ENCODE measurements at places on chromosomes 13 and 19. TPM values are rescaled to one million over a fixed set of nuclear protein-coding genes. Genes with fewer than 3 reads are reported as not detected.

- DNase-seq, result no peak
Measured at GRCh38 chr19:36527341-36527740, 730 bp downstream of the ZNF260 start.

DNA sequence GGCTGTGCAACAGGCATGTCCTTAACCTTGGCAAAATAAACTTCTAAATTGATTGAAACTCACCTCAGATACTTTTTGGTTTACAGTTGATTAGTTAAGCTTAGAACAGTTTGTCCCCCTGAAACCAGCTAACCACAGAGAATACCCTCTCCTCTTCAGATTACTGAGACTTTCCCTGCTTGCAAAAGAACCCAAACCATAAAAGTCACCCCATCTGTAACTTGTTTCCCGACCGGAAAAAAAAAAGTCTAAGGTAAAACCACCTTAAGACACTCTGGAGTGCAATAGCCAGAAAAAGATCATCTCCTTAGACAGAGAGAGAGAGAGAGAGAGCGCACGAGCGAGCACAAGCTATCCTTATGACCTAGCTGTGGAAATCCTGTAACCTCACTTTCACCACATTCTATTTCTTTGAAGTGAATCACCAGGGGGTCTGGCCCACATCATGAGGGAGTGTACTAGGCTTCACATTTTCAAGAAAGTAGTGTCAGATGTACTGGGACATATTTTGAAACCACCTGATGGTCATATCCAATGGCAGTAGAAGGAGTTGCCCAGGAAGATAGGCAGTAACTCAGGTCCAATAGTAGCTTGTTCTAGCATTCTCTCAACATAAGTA, 11.1 kb upstream of the GTF2F2 start:
- DNase-seq, result no peak

DNA sequence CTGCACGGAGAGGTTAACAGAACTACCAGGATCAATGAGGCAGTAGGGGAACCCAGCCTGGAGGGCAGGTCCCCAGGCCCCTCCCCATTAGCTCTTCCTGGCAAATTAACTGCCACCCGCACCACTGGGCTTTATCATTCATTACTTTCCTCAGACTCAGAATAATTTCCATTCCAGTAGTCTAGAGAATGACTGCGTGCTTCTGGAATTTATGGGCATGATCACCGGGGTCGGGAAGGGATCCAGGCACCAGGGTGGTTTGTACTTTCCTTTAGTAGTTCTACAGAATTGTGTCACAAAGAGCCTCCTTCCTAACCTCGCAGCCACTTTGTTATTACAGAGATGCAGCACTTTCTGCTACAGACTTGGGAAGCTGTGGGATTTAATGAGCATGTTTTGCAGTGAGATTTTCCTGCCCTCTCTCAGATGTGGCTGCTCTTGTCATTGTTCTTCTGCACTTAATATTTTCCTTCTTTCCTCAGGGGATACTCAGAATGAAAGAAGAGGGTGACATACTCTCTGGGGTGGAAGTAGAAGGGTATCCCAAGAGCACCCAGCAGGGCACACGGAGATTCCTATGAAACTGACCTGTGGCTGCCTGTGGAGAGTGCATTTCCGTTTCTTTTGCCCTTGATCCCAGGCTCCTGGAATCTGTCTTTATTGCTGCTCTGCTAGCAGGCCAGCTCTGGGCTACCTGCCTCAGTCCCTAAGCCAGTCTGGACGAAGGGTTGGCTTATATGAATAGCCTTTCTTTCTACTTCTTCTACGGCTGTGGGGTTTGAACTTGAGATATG, 285.0 kb upstream of the SLC10A2 start:
- no peak for DNase-seq

GRCh38 chr13:40637643-40638042, 28.8 kb downstream of the FOXO1 start:
- DNase-seq, result peak; percentile 63

The RASAL3 gene
- 1.7 TPM for total RNA-seq

DNA sequence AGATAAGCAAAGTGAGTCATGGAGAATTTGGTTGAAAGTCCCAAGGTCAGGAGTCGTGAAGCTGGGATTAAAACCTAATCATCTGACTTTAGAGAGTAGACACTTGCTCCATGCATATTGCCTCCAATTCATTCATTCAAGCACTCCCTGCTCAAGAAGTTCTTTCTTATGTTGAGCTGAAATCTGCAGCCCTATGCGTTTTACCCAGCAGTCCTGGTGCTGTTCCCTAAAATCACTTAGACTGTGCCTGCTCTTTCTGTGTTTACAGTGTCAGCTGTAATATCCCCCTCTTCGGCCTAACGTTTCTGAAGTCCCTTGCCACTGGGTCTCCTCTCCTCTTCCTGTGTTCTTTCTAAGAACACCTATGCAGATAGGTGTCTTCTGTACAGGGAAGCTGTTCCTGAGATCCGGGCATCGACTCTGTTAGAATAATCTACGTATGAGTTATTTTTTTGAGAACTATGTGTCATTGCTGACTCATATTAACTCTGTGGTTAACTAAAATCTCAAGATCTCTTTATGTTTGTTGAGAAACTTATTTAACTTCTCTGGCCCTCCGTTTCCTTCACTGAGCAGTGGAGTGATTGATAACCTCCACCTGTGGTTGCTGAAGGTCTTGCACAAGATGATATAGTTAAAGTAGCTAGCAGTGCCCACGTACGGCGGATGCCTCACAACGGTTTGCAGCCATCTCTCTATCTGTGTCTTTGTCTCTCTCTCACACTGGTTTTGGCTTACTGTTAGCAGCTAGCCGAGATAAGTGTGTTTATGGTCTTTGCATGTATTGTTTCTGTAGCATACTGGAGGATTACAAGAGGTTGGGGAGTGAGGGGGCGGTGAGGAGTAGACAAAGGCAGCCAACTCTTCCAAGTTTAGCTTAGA, 4.7 kb downstream of the ALOX5AP start:
- no peak for DNase-seq

DNA sequence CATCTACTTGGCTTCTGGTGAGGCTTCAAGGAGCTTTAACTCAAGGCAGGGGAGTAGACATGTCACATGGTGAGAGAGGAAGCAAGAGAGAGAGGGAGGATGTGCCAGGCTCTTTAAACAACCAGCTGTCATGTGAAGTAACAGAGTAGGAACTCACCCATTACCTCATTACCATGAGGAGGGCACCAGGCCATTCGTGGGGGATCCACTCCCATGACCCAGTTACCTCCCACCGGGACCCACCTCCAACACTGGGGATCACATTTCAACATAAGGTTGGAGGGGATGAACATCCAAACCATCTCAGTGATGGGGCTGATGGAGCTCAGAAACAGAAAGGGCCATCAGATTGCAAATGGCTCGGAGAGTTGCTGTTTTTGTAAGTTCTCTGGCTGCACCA, 12.9 kb downstream of the VSTM2B start:
- no peak for DNase-seq

- no peak for DNase-seq
Measured at GRCh38 chr13:85601526-85601925, 197.7 kb downstream of the SLITRK6 start.

The PBX4 gene
- 4.9 TPM for total RNA-seq

The CAPS gene
- total RNA-seq, result 15.0 TPM

DNA sequence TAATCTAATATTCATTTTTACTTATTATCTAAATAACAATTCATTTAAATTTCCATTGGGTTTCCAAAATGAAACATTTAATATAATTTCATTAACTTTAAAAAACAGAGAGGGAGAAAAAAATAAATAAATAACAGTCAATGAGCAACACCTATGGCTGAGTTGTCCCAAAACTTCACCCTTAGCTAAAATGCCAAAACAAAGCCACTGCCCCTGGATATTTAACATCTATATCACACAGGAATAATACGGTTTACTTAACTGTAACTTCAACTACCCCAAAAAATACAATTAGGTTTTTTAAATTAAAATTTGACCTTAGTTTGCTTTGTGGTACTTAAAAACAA, 541 bp downstream of the ELF1 start:
- DNase-seq, result no peak

The PRMT1 gene
- total RNA-seq, result 81.3 TPM

DNA sequence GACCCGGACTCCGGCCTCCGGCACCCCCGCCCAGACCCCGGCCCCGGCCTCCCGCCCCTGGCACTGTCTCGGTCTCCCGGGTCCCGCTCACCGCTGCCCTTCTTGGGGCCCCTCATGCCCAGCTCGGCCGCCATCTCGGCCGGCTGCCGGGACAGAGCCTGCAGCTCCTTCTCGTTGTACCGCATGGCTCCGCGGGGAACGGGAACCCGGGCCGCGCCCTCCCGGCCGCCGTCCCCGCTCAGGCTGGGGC, 140 bp downstream of the PLEKHJ1 start:
- no peak for DNase-seq

- no peak for DNase-seq
Measured at GRCh38 chr13:80737513-80737912, 396.6 kb upstream of the SPRY2 start.

The MAMSTR gene
- total RNA-seq, result 0.35 TPM

The TUBA3C gene
- not detected for total RNA-seq

The HCN2 gene
- total RNA-seq, result 0.17 TPM

DNA sequence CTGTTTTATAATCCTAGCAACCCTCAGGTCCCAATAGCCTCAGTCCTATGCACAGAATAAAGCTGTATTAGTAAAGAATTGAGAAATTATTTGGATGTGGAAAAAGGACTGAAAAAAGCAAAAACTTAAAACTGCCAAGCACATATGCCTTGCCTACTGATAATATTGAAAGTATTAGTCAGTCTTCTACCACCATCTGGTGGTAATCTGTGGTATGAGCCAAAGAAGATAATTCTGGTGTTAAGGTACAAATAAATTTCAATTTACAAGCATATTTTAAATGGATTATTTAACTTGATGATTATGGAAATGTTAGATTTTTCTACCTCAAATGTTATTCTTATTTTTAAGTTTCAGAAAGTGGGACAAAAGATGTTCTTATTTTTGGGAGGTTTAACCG, 460.3 kb upstream of the KLHL1 start:
- DNase-seq, result peak; percentile 21

The IRGQ gene
- total RNA-seq, result 24.6 TPM

The ZNF560 gene
- total RNA-seq, result not detected

DNA sequence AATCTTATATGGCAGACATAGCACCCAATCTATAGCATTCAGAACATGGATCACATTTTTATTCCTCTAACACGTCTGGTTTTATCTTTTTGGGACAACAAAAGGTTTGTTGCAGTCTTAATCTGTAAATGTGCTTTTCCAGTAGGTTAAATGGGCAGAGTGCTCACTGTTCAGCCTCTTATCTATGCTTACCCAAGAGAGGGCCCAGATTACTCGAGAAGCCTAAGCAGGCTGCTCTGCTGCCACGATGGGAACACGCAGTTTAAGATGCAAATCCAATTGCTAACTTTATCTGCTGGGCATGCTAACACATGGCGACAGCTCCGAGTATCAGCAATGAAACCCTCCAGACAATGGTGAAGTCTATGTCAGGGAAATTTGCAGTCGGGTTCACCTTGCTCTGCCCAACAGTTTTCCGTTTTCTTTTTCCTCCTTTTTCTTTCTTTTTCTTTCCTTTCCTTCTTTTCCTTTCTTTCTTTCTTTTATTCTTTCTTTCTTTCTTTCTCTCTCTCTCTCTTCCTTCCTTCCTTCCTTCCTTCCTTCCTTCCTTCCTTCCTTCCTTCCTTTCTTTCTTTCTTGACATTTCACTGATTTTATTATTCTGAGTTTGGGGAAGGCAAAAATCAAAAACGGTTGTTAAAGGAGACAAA, 115.3 kb downstream of the RBM26 start:
- DNase-seq, result no peak

The TEX29 gene
- 0.52 TPM for total RNA-seq

DNA sequence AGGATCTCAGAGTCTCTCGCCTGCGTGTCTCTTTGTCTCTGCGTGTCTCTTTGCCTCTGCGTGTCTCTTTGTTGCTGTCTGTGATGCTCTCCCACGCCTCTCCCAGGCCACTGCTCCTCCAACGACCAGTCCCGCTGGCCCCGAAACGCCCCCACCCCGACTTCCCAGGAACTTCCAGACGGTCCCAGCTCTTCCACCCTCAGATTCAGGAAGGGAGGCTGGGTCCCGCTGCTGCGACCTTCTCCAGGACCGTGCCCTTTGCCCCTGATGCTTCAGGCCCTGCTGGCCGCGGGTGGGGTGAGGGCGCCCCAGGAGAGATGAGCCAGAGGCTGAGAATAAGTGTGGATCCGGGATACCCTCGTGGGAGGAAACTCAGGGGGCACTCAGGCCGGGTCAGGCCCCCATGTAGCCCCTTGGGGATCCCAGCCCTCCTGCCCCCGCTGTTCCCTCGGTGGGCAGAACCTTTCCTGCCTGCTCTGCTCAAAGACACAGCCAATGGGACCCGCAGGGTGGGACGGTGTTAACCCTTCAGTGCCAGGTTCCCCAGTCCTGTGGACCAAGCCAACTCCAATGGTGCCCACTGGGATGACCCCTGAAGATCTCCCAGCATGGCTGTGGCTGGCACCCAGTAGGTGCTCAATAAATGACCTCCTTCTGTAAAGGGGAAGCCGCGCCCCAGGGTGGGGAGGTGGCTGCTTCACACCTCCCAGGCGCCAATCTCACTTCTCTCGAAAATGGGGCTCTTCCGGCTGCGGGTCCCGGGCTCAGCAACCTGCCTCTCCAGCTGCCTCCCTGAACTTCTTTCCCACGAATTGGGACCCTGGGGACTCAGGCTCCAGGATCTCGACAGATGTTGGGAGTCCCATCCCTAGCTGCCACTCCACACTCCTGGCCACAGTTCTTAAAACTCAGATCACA, 1.5 kb upstream of the S1PR5 start:
- no peak for DNase-seq

DNA sequence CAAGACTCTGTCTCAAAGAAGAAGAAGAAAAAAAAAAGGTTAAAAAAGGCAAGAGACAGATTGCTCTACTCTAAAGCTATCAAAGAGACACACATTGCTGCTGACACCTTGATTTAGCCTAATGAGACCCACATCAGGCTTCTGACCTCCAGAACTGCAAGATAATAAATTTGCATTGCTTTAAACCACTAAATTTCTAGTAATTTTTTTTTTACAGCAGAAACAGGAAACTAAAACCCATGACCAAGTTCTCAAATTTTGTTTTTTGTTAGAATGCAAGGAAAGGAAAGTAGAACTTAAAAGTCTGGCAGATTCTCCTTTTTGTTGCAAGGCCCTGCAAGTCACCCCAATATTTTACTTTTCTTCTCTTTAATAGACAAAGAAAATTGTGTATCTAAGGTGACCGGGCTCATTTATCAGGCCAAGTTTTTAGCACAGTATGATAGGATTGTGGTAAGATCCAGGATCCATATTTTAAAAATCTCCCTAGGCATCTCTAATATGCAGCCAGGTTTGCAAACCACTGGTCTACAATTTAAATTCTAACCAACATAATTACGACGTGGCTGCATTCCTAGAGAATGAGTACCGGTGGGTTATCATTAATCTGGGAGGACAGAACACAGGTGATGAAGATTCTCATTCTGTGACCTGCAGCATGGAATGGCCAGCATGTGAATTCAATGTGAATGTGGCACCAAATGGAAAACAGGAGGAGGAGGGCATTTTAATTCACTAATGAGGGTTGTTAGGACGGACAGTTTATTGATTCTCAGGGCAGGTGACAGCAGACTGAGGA, 56.7 kb upstream of the MED4 start:
- DNase-seq, result no peak

GRCh38 chr19:18477974-18478373, 40.0 kb upstream of the ISYNA1 start:
- no peak for DNase-seq

GRCh38 chr19:11494634-11495285, 10.9 kb downstream of the ZNF653 start:
- no peak for DNase-seq

- DNase-seq, result no peak
Measured at GRCh38 chr13:31357581-31357980, 157.8 kb downstream of the B3GLCT start.

The SIGLEC5 gene
- not detected for total RNA-seq

The KLK14 gene
- 0.52 TPM for total RNA-seq
